NCI-H187 (cell line): ENCODE measurements at places on chromosomes 13 and 19.

DNA sequence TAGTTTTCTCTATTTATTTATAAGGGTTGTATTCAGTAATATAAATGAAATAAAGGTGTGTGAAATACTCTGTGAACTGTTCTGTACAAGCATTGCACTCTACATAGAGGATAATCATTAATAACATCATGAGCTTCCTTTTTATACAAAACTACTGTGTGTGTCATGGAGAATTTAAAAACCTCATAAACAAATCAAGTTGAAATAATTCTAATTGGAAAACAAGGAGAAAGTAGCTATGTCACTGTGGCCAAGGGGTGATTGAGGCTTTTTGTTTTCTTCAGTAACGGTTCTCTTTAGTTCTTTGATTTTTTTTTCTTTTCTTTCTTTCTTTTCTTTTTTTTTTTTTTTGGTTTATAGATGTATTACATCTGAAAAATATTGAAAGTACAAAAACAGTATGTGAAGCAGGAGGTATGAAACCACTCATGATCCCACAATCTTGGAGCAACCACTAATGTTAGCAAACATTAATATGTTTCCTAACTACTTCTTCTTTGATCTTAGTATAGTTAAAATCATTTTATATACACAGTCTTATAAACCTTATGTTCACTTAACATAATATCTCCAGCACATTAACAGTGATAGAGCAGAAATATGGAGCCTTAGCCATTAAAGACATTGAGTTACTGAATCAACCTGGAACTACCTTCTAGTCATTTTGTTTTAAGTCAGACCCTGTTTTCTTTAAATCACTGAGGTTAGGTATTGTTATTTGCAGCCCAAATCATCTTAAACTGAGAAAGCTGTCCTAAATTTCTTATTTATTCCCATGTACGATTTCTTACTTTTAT, 45.4 kb downstream of the WDFY2 start:
- DNase-seq = no peak

GRCh38 chr19:38503077-38503410, 69.6 kb downstream of the RYR1 start:
- no peak for DNase-seq

DNA sequence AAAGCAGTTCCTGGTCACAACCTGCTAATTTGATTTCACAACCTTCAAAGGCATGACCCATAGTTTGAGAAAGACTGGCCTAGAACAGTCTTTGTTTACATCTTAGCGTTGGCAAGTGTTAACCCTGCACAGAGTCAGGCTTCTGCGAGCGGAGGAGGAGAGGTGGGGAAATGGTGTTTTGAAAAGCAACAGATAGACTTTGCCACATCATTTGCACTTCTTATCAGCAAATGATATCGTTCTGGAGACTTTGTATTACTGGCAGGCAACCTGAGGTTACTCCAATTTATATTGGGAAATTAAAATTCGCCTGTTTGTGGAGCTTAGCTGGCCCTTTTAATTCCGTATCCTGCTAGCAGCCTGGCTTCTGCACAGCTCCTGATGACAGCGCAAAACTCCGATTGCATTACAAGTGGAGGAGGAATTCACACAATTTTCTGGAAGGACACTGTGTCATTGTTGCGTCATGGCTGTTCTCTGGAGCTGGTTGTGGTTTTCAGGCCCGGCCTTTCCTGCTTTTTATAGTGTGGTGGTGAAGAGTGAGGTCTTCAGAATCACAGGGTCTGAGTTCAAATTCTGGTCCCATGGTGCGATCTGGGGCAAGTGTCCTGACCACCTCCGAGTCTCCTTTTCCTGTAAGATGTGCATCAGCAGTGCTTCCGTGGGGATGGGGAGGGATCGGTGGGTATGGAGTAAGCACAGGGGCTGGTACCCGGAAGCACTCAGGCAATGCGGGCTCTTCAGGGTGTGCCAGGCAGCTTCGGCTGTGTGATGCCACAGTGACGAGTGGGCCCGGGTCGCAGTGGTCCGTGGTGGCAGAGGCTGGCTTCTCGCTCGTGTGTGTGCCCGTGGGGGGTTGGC, 49.1 kb upstream of the EHD2 start:
- DNase-seq = no peak

GRCh38 chr19:23913931-23914330, 755 bp upstream of the ZNF726 start:
- no peak for DNase-seq

DNA sequence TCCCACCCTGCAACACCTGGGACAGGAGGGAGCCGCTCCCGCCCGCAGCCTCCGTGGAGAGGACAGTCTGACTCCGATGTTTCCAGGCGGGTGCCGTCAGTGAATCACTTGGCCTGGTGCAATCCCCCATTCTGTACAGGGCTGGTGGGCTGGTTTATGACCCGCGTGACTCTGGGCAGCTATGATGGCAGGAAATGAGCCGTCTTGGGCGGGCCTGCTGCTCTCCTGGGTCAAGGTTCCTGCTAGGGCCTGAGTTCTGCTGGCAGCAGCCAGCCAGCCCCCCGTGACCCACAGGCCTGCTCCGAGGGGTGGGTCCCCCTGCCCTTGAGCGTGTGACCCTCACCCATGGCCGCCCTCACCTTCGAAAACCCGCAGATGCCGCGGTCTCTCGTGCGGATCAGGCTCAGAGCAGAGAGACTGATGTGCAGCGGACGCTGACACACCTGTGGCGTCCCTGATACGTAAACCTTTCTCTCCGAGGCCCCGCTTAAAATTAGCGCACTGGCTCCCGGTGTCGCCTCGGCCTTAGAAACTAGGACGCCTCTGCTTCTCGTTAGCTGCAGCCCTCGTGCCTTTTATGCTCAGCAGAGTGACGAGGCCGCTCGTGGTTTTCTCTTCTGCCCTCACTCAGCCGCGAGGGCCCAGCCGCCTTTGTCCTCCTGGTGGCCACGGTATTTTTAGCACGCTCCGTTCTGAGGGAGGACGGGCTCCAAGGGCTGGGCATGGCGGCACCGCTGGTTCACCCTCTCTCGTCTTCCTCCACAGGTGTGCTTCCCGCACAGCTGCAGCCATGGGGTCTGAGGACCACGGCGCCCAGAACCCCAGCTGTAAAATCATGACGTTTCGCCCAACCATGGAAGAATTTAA, 63.4 kb downstream of the KDM4B start:
- peak; percentile 38 for DNase-seq

DNA sequence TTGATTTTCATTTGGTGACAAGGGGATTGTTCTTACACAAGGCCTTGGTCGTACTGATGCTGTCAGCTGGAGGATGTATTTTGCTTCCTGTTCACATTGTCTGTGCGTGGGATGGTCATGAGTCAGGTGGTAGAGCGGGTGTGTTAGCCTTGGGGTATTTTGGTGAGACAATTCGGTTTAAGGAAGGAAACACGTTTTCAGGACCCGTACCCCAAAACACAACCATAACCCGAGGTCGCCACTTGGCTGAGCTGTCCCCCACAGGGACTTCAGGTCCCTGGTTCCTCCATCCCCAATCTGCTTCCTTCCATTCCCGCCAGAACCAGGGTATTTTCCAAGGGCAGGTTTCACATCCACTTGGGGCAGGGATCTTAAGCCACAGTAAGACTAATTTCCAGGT, 15.0 kb downstream of the MYO9B start:
- DNase-seq = no peak

- no peak for DNase-seq
Observed at GRCh38 chr19:16272945-16273344, 51.7 kb upstream of the KLF2 start.

- DNase-seq = no peak
Observed at GRCh38 chr13:38871275-38871674, 119.4 kb downstream of the STOML3 start.

- no peak for DNase-seq
Observed at GRCh38 chr19:7678971-7679751, 1.5 kb upstream of the TRAPPC5 start.

DNA sequence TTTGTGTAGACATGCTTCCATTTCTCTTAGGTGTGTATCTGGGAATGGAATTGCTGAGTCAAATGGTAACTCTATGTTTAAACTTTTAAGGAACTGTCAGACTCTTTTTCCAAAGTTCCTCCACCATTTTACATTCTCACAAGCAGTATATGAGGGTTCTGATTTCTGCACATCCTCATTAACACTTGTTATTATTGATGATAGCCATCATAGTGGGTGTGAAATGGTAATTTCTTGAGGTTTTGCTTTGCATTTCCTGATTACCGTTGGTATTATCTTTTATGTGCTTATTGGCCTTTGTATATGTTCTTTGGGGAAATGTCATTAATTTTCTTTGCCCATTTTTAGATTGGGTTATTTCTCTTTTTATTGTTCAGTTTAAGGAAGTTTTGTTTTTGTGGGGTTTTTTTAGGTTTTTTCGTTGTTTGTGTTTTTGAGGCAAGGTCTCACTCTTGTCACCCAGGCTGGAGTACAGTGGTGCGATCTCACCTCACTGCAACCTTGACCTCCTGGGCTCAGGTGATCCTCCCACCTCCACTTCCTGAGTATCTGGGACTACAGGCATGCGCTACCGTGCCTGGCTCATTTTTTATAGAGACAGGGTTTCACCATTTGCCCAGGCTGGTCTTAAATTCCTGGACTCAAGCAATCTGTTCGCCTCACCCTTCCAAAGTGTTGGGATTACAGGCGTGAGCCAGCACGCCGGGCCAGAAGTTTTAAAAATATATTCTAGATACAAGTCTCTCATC, 34.3 kb downstream of the NAA16 start:
- DNase-seq = no peak
